CD4-positive, alpha-beta T cell treated with Interferon gamma for 1 hour (primary cell): ENCODE measurements at places on chromosomes 7 and 10.

GRCh38 chr10:125707541-125708468, 11.7 kb upstream of the EDRF1 start:
- DNase-seq: no peak

DNA sequence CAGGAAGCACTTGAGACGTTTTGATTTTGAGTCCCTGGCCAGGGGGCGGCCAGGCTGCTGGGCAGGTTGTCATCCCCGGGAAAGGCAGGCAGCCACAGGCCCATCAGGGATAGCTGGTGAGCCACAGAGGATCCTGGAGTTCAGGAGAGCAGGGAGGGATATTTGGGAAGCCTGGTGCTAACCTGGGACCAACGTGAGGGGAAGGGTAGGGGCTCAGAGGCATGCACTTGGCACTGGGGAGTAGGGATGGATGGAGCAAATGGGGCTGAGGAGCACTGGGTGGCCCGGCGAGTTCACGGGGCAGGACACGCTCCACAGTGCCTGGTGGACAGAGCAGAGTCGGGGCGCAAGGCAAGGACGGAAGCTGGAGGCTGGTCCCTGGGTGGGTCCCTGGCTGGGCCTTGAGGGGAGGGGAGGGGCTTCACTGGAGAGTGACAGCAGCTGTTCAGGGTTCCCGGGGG, 30.2 kb downstream of the LRRC27 start:
- DNase-seq: no peak

DNA sequence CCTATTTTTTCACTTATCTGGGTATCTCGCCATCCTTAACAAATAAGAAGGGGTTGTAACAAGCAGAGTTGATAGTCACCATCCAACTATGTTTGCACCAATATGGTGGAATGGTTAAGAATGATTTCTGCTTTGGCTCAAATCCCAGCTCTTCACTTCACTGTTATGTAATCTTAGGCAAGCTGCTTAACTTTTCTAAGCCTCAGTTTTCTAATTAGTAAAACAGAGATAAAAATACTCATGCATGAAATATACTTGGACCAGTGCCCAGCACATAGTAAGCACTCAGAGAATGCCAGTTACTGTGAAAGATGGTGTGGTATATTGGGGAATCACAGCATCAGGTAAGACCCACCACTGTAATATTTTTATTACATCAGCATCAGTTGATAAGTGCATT, 33.6 kb downstream of the ABCB1 start:
- DNase-seq: no peak

DNA sequence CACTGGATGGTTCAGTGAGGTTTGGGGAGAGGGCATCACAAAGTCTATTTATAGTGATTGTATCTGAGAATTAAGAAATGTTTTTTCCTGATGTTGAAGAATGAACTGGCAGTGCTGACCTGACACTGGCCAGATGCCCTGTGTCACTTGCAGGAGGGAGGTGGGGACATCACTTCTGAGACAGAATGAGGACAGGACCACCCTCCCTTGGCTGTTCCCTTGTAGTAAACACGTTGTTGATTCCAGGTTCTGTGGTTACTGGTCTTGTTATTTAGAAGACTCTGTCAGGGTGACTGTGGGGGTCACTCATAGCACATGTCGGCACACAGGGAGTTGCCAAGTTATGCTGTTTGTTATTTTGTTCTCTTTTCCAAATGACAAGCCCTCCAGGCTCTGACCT, 126.4 kb downstream of the ADCY1 start:
- no peak for DNase-seq

DNA sequence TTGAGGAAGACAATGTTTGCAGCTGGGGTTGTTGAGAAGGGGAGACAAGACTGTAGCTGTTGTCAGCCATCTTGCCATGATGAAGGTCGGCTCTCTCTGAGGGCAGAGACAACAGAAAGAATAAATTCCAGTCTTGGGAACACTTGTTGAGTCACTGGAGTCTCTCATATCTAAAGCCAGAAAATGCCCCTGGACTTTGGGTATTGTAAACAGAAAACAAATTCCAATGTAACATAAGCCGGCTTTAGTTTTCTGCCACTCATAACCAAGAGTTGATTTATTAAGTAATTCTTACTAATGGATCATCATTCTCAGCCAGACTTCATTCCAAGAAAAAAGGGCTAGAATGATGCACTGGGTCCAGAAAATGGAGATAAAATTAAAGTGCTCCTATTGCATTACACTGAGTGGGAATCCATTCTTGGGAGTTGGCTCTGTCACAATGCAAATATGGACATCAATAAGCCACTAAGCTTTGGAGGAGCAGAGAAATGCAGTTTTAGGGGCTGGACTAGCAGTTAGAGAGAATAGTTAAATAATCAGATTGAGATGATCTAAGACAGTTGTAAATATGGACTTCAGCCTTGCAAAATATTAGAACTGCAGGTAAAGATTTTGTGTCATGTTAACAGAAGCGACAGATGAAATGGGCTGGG, 78.9 kb downstream of the ADAM12 start:
- no peak for DNase-seq

GRCh38 chr10:7787150-7787856, 490 bp downstream of the KIN start:
- no peak for DNase-seq

DNA sequence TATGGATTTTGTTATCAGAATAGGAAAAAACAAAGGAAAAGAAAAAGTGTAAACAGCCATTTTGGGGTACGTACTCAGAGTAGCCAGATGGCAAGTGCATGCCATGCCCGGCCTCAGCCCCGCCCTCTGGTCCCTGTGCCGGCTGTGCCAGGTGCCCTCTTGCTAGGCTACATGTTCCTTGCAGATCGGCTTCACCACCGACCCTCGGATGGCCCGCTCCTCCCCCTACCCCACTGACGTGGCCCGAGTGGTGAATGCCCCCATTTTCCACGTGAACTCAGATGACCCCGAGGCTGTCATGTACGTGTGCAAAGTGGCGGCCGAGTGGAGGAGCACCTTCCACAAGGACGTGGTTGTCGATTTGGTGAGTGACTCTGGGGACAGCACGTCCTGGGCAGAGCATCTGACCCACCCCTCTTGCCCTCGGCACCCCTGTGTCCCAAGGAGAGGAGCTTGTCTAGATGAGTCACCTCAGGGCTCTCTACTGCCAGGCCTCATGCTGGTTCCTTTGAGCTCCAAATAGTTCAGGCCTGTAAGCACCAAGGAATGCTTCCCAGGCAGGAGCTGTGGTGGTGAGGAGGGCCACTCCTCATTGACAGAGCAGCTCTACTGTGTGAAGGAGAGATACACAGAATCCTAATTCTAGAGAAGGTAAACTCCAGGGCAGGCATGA, 54.9 kb upstream of the ZMIZ2 start:
- no peak for DNase-seq

DNA sequence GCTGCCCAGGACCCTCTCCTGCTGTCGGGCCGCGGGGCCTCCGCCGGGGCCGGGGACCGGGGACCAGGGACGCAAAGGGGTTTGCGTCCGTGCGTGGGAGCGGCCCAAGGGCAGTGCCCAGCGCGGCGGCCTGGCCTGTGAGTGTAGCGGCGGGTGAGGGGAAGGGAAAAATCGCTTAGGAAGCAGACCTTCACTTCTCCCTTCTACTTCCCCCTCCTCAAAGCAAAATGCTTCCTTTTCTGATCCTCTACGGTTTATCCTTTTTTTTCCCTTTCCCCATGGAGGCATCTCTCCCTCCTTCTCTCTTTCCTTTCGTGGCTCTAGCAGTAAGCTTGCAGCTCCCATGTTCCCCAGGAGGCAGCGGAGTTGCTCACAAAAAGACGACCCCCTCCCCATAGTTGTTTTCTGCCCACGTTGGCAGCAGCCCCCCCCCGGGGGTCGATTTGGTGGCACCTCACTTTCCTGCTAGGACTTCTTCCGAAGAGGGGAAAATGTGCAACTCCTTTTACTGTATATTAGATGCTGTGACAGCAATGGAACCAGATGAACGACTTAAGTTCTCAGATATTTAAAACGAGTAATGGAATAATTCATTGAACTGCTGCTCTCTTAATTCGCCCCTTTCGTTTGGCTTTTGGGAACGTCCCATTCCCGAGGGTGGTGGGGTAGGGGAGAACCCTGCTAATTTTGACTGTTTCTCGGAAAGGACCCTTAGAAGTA, 724 bp downstream of the CAPZA2 start:
- DNase-seq: peak; percentile 3

GRCh38 chr7:3174515-3175284, 126.4 kb upstream of the SDK1 start:
- DNase-seq: no peak

GRCh38 chr7:100418930-100419659, 9.4 kb downstream of the ZCWPW1 start:
- DNase-seq: no peak

DNA sequence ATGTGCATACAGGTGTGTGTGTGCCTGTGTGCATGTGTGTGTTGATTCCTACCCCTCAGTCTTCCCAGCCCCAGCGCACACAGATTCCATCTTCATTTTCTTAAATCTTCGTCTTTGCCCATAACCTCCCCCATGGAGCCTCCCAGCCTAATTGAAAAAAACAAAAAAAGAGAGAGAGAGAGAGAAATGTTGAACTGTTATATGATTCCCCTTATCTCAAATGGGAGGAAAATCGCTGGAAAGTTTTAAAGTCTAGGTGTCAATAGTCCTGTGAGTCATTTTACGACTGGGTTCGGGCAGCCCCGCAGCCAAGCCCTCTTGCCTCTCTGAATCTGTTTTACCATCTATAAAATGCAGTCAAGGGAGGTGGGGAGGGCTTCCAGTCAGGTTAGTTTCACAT, 60.9 kb downstream of the SPOCK2 start:
- no peak for DNase-seq

DNA sequence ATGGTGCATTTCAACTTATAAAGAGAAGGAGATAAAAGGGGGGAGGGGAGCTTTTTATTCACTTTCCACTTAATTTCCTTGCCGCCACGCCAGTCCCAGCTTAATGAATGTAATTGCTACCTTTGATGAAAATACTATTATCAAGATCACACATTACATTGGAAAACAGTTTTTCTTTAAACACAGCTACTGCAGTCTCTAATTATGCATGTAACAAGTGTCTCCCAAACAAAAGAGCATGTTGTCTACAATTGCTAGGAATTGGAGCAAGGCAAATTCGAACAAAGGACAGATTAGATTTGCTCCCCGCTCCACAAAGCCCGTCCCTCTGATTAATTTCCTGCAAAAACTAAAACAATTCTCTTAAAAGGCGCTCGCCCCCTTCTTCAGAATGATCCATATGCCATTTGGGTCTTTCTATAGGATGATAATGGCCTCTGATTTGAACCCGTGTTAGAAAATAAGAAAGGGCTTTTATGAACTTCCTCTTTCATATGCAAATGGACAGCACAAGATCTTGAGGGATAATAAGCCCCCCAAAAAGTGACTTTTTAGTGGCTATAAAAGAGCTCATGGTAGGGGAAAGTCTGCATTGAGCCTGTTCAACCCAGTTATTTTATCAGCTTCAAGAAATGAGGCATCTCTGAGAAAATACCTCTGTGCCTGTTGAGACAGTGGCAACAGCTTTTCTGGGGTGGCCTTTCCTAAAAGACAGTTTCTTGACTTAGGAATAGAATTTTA, 60.6 kb downstream of the ACADSB start:
- no peak for DNase-seq
